ENCODE measurements at places on chromosomes 6 and 20.
A peak's percentile ranks its signal among the peaks of the same experiment; 100 is the strongest.

GRCh38 chr20:35992713-35993335, 24.4 kb downstream of the CNBD2 start:
- DNase-seq = peak; percentile 46

GRCh38 chr6:147977851-147978465, 364.7 kb upstream of the SASH1 start:
- no peak for DNase-seq

GRCh38 chr6:164086076-164086887, 671.8 kb downstream of the QKI start:
- no peak for DNase-seq

- no peak for DNase-seq
Measured at GRCh38 chr20:17172836-17173516, 53.9 kb upstream of the PCSK2 start.

GRCh38 chr6:143817621-143818020, 25.5 kb upstream of the LTV1 start:
- DNase-seq = no peak

- no peak for DNase-seq
Measured at GRCh38 chr20:32252189-32252588, 25.3 kb upstream of the KIF3B start.

DNA sequence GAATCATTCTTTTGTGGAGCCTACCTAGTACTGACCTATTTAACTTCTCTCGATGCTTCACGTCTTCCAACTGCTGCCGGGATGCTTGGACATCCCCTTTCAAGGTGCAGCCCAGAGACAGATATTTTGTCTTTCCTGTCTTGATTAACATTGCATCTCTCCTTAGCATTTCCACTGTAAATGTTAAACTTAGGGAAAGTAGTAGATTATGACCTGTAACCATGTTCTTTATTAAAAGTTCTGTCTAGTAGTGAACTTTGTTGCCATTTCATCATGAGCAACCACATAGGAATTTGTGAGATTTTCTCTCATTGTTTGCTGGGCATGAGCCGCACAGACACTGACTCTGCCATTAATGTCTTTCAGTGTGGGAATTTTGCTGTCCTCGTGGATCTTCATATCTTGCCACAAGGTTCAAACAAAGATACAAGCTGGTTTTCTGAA, 117.9 kb downstream of the JAG1 start:
- DNase-seq = no peak

- DNase-seq = no peak
Measured at GRCh38 chr20:6998909-6999308, 231.4 kb downstream of the BMP2 start.

DNA sequence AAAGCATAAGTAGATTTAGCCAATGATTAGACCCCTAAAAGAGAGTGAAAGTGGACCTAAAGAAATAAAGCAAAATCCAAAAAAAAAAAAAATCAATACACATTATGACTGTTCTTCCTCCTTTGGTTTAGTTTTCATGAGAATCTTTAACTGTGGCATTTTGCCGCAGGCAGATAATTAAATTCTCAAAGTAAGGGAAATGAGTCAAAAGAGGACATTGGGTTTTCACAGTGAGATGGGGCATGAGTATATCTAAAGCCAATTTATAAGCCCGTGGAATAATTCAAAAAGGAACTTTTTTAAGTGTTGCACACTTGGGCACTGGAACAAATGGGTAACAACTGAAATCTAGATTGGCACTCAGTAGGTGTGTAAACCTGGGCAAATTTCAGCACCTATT, 230.3 kb downstream of the PKHD1 start:
- no peak for DNase-seq

DNA sequence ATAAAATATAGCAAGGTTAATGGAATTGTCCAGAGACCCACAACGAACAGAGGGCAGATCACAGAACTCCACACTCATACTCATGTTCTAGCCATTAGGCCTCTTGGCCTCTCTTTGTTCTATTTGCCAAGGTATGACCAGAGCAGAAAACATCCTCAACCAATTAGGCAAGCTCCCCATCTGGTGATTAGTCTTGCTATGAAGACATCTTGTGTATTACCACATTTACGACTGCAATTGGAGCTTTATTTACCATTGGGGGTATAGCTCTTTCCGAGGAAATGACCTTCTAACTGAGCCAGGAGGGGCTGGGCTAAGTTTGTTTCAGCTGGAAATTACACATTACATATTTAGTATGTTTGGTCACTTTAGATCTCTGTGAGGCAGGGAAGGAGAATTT, 593.9 kb downstream of the CD109 start:
- no peak for DNase-seq

DNA sequence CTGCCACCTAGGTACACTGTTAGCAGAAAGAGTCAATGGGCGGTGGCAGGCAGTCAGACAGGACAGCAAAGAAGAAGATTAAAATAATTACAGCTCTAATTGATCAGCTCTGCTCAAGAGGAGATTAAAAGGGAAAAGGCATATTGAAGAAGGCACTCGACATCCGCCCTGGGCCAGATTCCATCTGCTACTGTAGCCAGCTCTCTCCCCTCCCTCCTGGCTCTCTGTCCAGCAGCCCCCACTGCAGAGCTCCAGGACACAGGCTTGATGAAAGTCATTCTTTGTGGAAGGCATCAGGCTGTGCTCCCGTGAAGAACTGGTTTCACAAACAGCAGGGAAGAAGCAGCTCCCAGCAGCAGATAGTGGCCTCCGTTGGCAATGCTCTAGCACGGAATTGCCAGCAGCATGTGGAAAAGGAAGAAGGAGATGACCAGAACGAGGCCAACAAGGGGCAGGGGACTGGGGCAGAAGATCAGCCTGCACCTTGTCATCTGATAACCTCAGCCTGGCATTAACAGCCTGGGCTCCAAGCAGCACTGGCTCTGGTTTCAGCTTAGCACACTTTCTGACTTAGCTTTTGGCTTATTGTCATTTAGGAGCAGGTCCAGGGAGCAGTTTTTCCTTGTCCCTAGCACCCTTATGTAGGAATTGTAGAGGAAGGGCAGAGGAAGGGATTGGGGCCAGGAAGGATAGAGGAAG, 465.9 kb downstream of the KIF16B start:
- no peak for DNase-seq

DNA sequence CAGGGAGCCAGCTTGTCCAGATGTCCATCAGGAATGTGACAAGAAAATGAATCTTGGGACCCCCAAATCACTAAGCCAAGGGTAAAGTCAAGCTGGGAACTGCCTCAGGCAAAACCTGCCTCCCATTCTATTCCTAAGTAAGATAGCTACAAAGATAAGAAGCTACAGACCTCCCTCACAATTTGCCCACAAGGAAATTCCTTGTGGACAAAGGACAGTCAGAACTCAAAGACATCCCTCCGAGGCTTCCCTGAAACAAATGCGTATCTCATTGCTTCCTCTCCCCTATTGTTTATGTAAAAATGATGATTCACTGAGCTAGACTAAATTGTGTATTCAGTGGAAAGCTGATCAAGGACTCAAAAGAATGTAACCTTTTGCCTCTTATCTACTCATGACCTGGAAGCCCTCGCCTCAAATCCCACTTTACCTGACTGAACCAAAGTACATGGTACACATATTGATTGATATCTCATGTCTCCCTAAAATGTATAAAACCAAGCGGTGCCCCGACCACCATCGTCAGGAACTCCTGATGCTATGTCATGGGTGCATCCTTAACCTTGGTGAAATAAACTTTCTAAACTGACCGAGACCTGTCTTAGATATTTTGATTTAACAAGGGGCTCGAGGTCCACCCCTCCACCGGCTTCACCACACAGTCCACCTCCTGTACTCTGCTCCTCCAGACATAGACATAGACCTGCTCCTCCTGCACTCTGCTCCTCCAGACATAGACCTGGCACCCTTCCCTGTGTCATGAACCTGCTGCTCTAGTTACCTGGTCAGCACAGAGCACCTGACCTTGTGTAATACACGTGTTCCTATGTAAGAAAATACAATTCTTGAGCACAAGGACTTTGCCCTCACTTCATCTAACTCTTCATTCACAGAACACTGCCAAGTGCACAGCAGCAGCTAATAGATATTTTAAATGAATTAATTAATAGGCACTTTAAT, 81.4 kb downstream of the WDR27 start:
- DNase-seq = no peak

- DNase-seq = no peak
Measured at GRCh38 chr6:3848380-3848779, 793 bp upstream of the FAM50B start.
